Stimulated activated CD8-positive, alpha-beta memory T cell treated with anti-CD3 and anti-CD28 coated beads, Interleukin-2, amount 100 ng/mL, for 48 hours (primary cell): ENCODE measurements at places on chromosomes 5 and 9.

- no peak for DNase-seq
These were observed 157.2 kb downstream of the EFNA5 start for GRCh38 chr5:107513337-107514085.

DNA sequence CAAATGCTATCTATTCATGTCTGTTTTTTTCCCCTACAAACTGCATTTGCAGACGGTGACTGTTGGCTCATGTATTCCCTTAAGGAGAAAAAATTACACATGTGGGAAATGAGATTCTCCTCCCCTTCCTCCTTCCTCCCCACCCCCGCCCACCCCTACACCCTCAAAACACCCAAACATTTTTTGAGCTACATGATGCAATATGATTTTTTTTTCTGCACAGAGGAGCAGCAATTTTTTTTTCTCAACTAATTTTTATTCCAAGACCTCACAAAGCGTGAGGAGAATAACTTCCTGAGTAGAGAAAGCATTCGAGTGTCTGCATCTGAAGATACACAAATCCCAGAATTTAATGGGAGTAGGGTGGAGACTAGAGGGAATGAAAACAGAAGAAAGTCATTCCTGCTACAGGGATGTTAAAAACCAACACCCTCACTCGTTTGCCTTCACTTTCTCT lies 118.1 kb downstream of the PRDM6 start:
- DNase-seq = no peak

DNA sequence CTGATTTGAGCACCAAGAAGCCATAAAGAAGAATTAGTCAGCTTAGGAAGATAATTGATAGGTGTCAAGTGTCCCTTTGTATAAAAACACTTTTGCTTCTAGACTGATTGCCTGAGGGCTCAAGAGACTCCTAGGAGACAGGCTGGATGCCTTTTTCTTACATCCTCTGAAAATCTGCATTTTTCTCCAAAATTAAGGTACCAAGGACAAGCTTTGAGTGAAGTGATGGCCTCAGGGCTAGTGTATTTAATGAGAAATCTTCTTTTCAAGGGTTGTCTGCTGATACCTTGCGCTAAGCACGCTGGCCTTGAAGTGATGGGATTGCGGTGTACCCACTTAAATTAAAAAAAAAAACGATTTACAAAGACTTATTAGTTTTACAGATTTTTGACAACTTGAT lies 304.0 kb downstream of the TLR4 start:
- DNase-seq = no peak

DNA sequence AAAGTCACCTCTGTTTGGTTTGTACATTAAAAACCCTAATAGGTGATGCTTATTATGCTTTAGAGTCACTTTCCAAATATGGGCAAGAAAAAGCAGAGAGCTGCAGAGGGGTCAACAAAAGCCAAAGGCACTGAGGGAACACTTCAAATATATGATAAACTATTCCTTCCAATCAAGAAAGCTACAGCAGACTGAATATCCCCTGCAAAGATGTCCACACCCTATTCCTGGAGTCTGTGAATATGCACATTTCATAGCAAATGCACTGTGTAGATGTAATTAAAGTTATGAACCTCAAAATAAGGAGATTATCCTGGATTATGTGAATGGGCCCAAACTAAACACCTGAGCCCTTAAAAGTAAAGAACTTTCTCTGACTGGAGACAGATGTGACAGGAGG lies 74.3 kb downstream of the ABCA1 start:
- DNase-seq = no peak

- DNase-seq = no peak
These were observed 71.0 kb downstream of the USP20 start for GRCh38 chr9:129906298-129906697.

DNA sequence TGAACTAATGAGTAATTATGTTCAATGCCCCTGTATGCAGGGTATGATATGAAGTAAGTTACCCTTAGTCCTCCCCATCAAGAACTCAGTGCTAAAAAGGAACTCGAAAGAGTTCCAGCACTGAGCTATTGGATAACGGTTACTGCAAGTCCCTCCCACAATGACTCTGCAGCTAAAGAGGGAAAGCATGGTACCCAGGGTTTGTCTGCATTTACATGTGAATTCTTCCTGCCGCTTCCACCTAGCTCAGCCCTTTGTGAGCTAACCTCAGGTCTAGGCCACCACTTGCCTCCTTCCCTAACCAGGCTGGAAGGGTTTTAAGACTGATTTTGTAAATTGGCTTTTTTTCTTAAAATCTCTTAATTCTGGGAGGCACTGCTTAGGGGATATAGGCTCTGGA lies 376.8 kb downstream of the EBF1 start:
- no peak for DNase-seq
